Aorta (tissue), 5 donors: ENCODE measurements at places on chromosomes 4 and X. TPM values are rescaled to one million over a fixed set of nuclear protein-coding genes. Genes with fewer than 3 reads are reported as not detected.

DTHD1 gene
- total RNA-seq, result 1.0 TPM

RGN gene
- total RNA-seq, result 20.2 TPM

CYLC1 gene
- not detected for total RNA-seq

PPP1R2C gene
- not detected for total RNA-seq

GRCh38 chr4:63393544-63393943, 1015.7 kb downstream of the TECRL start:
- no peaks in the 10 kb centered on the region for H3K4me1 ChIP-seq
- no peak overlapping the region for H3K27ac ChIP-seq
- DNase-seq, result no peak
- H3K36me3 ChIP-seq, result no peaks in the 10 kb centered on the region
- no peak overlapping the region for H3K4me3 ChIP-seq
- H3K27me3 ChIP-seq, result no peaks in the 10 kb centered on the region

DNA sequence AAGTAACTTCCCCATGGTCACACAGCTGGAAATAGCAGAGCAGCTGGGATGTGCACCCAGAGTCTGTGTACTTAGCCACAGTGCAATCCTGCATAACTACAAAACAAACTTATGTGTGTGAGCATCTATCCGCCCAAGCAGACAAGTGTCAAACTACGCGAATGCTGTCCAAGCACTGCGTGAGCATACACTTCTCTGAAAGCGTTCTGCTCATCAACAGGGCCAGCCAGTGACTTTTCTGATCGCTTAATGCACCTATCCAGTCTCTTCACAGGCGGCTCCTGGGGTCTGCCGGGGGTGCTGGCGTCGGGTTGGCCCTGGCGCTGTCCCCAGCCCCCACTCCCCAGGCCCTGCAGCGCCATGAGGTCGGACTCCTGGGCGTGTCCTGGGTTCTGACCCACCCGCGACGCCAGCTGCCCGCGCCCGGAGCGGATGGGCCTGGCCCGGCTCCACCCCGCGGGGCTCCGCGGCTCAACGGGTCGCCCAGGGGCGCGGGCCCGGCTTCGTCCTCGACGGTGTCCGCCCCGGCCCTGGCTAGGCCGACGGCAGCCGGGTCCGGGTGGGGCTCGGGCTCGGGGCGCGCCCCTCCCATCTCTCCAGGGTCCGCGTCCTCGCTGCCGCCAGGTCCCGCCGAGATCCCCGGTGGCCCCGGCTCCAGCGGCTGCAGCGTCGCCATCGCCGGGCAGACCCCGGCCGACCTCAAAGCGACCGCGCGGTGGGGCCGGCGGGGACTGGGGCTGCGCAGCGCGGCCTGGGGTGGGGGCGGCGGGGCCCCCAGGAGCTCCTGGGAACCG, 1.3 kb upstream of the ZNF141 start:
- H3K4me3 ChIP-seq, result peak overlapping the region; percentile 66
- no peaks in the 10 kb centered on the region for H3K27me3 ChIP-seq
- DNase-seq, result peak; percentile 59
- no peak overlapping the region for H3K27ac ChIP-seq
- H3K4me1 ChIP-seq, result no peaks in the 10 kb centered on the region
- no peaks in the 10 kb centered on the region for H3K36me3 ChIP-seq

- no peak overlapping the region for H3K4me3 ChIP-seq
- no peak for DNase-seq
- H3K27me3 ChIP-seq, result no peaks in the 10 kb centered on the region
- no peaks in the 10 kb centered on the region for H3K4me1 ChIP-seq
- no peaks in the 10 kb centered on the region for H3K36me3 ChIP-seq
Measured at GRCh38 chrX:130974323-130974722, 71.3 kb upstream of the ENOX2 start.
